HFFc6 (cell line): ENCODE measurements at places on chromosomes 6 and 20.

- DNase-seq = no peak
These were observed 114.6 kb upstream of the THBS2 start for GRCh38 chr6:169368200-169368599.

DNA sequence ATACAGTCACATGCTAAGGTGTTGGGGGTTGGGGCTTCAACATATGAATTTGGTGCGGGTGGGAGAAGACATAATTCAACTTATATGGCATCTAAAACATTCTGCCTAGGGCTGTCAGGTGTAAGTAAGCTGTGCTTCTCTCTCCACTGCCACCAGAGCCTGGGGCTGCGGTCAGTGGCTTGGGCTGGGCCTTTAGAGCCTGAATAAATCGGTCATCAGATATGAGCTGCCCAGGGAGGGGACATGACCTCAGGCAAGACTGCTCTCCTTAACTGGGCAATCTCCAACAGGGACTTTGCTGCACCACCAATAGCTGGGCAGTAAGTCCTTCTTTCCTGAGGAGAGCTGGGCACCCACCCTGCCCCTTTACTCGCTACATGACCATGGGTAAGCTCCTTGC is 24.9 kb upstream of the SIRPA start:
- DNase-seq = no peak

GRCh38 chr6:5518936-5519491 is 257.7 kb downstream of the FARS2 start:
- DNase-seq = no peak

DNA sequence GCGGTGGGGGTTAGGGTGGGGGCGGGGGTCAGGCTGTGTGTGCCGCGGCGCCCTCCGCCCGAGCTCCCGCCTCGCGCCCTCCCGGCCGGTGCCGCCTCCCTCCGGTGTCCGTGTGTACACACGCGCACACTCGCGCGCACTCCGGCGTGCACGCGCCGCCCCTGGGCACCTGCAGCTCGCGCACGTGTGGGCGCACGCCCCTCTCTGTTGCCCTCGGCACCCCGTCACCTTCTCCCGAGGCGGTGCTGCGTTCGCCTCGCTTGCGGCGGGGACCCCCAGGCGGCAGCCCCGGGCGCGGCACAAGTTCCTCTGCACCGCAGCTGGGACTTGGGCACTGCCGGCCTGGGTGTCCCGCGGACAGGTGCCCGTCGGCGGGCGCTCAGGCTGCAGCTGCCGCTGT is 525 bp downstream of the MACROD2 start:
- no peak for DNase-seq

- no peak for DNase-seq
These were observed 59.0 kb upstream of the HFE start for GRCh38 chr6:26028212-26028745.

- DNase-seq = no peak
These were observed 711.9 kb upstream of the EYS start for GRCh38 chr6:66418906-66419305.

- no peak for DNase-seq
These were observed 14.5 kb downstream of the HMGN4 start for GRCh38 chr6:26552640-26553188.

DNA sequence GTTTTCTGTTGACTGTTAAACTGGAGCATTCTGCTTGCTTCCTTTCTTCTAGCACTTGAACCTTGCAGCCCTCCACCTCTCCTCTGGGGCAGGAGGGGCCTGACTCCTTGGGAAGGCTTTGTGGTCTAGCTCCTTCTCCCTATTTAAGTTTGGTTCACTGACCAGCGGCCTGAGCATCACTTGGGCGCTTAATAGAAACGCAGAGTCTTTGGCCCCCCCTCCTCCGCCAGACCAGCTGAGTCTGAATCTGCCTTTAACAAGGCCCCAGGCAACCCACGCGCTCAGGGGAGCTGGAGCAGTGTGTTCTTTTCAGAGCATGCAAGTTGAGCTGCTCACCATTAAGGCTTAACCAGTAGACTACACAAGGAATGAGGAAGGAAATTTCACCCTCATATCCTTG is 225.7 kb downstream of the NRN1 start:
- no peak for DNase-seq

DNA sequence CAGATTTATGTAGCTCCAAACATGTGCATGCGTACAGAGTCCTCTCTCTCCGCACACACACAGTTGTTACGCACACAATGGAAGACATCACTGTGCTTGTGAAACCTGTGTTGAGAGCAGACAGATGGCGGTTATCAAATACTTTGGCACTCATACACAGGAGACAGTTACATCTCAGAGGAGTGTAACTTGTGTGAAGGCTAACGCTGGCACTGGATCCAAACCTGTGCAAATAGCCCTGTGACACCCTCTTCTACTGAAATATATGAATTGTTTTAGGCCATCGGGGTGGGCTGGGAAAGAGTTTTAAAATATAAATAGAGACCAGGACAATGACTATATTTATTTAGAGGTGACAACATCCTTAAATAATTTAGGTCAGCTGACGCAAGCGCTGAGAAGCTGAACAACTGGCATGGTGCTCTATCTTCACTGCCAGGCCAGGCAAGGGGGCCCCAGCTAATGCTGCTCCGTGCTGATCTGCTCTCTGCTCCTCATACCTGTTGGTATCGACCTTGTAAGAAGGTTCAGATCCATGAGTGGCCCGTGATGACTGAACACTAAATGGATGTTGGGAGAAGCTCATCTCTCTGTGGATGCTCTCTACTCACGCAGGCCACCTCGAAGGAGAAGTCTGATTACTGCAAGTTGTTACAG is 69.4 kb downstream of the FOXC1 start:
- no peak for DNase-seq

GRCh38 chr20:21230686-21231085 is 72.4 kb upstream of the XRN2 start:
- no peak for DNase-seq

- DNase-seq = no peak
These were observed 113.5 kb upstream of the SLC24A3 start for GRCh38 chr20:19098806-19099578.
